ENCODE measurements at places on chromosomes 16 and 17.
A peak's percentile ranks its signal among the peaks of the same experiment; 100 is the strongest.

GRCh38 chr17:65005858-65006257 lies 50.7 kb downstream of the GNA13 start:
- DNase-seq: no peak

- DNase-seq: no peak
Measured at GRCh38 chr16:2712546-2712945, 7.5 kb downstream of the PRSS27 start.

DNA sequence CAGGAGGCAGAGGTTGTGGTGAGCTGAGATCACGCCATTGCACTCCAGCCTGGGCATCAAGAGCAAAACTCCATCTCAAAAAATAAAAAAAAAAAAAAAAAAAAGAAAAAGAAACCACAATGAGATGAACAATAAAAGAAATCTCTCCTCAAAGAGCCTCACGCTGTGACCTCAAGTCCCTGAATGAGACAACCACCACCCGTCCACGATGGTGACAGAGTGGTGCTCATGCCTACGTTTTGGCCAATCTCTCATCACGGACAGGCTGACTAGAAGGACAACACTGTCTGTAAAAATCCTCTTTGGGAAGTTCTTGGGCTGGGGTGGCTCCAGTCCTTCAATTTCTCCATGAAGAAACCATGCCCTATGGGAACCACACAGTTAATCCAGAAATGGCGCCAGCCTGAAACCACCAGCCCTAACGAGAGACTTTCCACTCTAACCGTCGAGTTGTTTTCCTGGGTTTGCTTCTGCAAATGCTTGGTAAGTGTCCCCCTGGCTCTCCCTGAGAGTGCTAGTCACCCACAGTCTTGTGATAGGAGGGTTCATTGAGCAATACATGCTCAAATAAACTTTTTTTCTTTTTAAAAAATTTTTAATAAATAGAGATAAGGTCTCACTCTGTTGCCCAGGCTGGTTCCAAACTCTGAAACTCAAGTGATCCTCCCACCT lies 15.0 kb upstream of the PRSS27 start:
- DNase-seq: no peak

- DNase-seq: no peak
Measured at GRCh38 chr16:81734632-81735434, 44.3 kb upstream of the PLCG2 start.

DNA sequence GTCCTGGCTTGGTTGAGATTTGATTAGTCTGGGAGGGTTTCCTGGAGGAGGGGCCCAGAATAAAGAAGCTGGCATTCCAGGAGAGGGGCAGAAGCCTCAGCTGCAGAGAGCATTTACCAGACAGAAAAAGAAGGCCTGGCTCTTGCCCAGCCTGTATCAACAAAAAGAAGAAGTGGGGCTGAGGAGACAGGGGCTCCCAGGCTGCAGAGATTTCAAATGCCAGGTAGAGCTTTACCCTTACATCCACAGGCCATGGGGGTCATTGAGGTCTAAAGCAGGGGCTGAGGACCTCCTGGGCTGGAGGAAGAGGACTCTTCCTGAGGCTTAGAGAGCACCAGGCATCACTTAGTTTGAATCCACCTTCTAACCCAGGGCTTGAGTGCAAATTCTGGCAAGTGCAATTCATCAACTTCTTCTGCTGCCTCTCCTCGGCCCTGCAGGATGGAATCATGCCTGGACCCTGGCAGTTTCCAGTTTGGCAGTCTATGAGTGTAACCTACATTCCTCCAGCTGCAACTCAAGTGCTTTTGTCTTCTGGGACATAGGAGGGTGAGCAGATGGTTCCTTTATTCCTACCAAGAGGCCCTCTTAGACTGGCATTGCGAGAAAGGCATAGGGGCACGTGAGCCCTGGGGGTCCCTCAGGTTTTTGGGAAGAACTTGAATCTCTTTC lies 15.3 kb downstream of the CA7 start:
- no peak for DNase-seq

GRCh38 chr16:3904875-3905274 lies 24.4 kb upstream of the CREBBP start:
- DNase-seq: no peak

GRCh38 chr16:30548416-30549253 lies 9.5 kb downstream of the ZNF764 start:
- DNase-seq: no peak

GRCh38 chr16:67506468-67506867 lies 22.2 kb upstream of the RIPOR1 start:
- DNase-seq: no peak

- no peak for DNase-seq
Measured at GRCh38 chr17:35028531-35029262, 34.8 kb downstream of the RFFL start.

DNA sequence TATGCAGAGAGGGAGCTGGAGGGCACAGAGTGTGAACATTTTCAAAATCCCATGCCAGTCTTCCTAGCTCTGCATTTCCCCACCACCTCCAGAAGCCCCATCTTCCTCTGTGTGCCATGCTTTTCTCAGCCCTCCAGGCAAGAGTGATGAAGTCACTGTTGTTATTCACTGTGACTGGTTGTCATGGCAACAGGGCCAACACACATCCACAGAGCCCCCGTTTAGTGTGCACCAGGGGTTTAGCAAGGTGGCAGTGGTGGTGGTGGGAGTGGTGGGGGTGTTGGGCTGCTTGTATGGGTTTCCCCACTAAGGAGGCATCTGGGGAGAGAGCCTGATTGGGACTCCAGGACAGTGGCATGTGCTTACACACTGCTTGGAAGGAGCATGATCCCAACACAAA lies 309.9 kb upstream of the ASIC2 start:
- no peak for DNase-seq

GRCh38 chr17:59433586-59433985 lies 102.1 kb downstream of the YPEL2 start:
- DNase-seq: no peak

GRCh38 chr17:40491486-40491885 lies 9.9 kb downstream of the TNS4 start:
- DNase-seq: no peak

GRCh38 chr16:85396879-85397871 lies 215.9 kb upstream of the GSE1 start:
- DNase-seq: no peak

DNA sequence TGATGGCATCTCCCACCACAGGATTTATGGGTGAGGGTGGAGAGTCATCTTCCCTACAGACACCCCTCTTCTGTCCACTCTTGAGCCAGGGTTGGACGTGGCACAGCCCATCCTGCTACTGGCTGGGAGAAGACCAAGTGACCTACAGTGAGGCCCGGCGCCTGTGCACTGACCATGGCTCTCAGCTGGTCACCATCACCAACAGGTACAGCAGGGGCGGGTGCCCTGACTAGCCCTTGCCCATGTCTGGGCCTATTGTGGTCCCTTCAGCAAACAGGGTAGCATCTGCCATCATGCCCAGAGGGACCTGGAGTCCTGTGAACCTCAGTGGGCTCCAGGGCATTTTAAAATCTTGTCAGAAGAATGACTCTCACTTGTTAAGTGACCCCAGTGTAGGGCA lies 48.2 kb downstream of the MRC2 start:
- DNase-seq: no peak

- DNase-seq: no peak
Measured at GRCh38 chr16:85312642-85313525, 200.6 kb upstream of the CIBAR2 start.

DNA sequence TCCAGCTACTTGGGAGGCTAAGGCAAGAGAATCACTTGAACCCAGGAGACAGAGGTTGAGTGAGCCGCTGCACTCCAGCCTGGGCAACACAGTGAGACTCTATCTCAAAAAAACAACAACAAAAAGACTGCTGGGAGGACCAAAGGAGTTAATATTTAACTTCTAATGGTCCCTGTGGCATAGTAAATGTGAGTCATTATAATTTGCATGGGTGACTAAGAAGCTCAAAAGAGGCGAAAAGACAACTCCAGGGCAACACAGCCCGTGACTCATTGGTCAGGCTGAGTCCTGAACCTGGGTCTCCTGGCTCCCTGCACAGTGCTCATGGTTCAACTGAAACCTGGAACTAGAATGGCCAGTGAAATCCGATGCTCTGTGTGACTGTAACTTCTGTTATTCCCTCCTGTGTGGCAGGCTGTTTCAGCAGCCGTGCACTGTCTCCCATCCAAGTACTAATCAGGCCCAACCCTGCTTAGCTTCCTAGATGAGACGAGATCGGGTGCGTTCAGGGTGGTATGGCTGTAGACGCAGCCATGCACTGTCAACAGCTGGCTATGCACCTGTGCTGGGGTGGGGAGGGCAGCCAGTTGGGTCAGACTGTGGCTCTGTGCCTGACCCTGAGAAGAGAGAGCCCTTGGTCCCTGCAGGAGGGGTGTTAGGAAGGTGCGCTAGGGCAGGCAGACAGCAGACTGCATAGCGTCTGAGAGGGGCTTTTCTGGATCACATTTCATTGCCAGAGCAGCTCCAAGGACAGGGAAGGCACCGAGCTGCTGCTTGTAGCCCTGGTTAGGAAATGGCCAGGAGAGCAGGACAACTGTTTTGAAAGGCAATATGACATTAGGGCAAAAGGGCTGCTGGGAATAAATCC lies 14.5 kb upstream of the GPRC5C start:
- no peak for DNase-seq

GRCh38 chr17:17024778-17025300 lies 17.4 kb upstream of the MPRIP start:
- no peak for DNase-seq

- no peak for DNase-seq
Measured at GRCh38 chr17:21098934-21099689, 27.7 kb upstream of the DHRS7B start.

DNA sequence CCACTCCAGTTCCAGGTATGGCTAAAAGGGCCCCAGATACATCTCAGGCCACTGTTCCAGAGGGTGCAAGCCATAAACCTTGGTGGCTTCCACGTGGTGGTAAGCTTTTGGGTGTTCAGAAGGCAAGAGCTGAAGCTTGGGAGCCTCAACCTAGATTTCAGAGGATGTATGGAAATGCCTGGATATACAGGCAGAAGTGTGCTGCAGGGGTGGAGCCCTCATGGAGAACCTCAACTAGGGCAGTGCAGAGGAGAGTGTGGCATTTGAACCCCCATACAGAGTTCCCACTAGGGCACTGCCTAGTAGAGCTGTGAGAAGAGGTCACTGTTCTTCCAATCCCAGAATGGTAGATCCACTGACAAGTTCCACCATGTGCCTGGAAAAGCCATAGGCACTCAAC lies 267.3 kb downstream of the SLC39A11 start:
- DNase-seq: no peak

DNA sequence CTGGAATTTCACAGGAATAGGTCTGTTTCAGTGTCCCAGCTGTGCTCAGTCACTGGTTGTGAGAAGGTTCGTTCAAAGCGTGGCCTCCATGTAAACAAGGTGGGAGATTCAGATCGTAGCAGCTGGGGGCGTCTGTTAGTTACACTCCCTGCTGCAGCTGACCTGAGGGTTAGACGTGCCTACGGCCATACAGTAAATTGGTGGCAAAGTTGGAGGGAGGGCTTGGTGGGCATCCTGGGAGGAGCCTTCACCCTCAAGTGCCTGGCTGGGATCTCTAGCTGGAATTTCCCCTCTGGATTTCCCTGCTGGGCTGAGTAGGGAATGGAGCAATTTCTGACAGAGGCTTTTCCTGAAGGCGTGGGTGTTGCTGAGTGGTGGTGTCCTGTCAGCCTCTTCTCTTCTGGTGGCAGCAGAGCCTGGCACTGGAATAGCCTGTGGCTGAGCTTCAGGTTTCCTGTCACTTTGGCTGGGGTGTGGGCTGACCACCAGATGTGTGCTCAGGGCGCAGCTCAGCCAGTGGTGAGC lies 6.4 kb downstream of the FCSK start:
- no peak for DNase-seq

GRCh38 chr16:56462064-56462796 lies 10.9 kb downstream of the OGFOD1 start:
- no peak for DNase-seq

DNA sequence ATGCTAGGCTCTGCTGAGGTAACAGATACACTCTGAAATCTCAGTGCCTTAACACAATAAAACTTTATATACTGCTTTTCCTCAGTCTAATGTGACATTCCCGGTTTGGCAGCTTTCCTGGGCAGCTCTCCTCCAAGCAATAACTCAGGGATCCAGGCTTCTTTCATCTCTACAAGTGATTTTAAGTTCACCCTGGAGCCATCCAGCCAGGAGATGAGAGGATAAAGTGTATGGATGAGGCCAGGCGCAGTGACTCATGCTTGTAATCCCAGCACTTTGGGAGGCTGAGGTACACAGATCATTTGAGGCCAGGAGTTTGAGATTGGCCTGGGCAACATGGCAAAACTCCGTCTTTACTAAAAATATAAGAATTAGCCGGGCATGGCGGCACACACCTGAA lies 147.2 kb downstream of the UTP18 start:
- DNase-seq: no peak

- no peak for DNase-seq
Measured at GRCh38 chr17:80731323-80731722, 186.7 kb downstream of the RPTOR start.

DNA sequence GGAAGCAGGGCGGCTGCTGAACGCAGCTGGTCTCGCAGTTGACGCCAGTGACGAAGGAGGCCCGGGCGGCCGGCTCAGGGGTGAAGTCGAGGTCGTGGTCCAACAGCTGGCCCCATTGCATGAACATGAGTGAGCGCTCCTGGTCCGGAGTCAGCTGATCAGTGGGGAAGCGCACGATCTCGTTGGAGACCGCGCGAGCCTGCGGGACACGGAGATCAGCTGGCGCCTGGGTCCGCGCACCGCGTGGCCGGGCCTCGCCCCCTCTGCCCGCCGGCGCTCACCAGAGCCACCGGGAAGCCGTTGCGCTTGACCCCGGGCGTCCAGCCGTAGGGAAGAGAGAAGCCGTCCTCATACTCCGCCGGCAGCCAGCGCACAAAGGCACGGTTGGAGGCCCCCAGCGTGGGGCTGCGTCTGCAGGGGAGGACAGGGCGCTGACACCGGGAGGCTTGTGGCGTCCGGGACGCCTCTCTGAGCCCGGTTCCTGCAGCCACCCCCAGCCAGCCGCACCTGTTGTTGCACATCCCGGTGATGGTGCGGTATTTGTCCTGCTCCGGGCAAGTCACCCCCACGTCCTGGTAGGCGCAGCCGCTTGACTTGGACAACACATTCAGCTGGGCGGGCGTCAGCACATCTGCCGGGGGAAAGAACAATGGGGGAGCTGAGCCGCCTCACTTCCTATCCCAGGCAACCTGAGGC lies 1.6 kb downstream of the MPO start:
- DNase-seq: no peak

DNA sequence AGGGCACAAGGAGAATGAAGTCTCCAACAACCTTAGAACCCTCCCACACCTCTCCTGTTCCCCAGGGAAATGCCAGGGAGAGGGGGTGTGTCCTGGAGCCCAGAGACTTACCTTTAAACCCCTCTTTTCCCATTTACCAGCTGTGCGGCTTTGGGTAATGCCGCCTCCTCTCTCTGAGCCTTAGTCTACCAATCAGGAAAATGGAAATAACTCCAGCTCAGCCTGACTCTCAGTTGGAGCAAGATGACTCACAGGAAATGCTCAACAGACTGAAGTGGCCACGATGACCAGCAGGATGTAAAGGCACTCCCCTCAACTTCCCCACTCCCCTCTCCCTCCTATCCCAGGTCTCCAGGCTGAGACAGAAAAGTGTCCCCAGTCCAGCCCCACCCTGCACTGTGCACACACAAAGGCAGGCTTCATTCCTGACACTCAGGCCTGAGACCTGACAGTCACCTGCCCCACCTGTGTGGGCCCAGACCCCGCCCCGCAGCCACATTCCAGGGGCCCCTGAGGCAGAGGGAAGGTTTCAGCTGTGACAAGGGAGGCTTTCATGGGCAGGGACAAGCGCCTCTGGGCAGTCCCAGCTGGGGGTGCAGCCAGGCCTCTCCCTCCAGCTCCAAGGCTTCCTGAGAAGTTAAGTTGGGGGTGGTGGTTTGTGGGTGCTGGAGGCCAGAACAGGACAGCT lies 3.0 kb upstream of the KRT15 start:
- peak; percentile 37 for DNase-seq

Data from AG04449 (cell line).